Spinal cord (tissue), 10 donors: ENCODE measurements at places on chromosomes 11 and 22. TPM values are rescaled to one million over a fixed set of nuclear protein-coding genes. Genes with fewer than 3 reads are reported as not detected.

Gene LRRC4C
- polyA plus RNA-seq: 33.8 TPM

Gene LINC01488
- polyA plus RNA-seq: not detected

Gene MUC2
- polyA plus RNA-seq: not detected

Gene IL10RA
- polyA plus RNA-seq: 4.1 TPM

Gene CHRM4
- polyA plus RNA-seq: 7.6 TPM

Gene SLC1A2
- polyA plus RNA-seq: 167 TPM

Gene SORL1
- 31.8 TPM for polyA plus RNA-seq

Gene C11orf16
- polyA plus RNA-seq: 0.30 TPM

Gene SAAL1
- 26.6 TPM for polyA plus RNA-seq

Gene LRRC74B
- 1.7 TPM for polyA plus RNA-seq

Gene SCGB2A2
- polyA plus RNA-seq: not detected
